Aortic smooth muscle cell (primary cell): ENCODE measurements at places on chromosomes 7 and 10. TPM values are rescaled to one million over a fixed set of nuclear protein-coding genes. Genes with fewer than 3 reads are reported as not detected.

Gene MMD2
- not detected in 2 replicates for total RNA-seq

Gene USP6NL
- total RNA-seq = 11.0 and 13.2 TPM in 2 replicates

Gene DEPP1
- total RNA-seq = 36.6 and 79.2 TPM in 2 replicates

Gene MRPS33
- 34.5 and 45.0 TPM in 2 replicates for total RNA-seq

Gene CCDC3
- 7.5 and 21.1 TPM in 2 replicates for total RNA-seq

Gene AASS
- total RNA-seq = 32.0 and 41.3 TPM in 2 replicates

Gene LIPN
- total RNA-seq = not detected in 2 replicates

Gene ATG9B
- 0.06 TPM in 1 of 2 replicates, not detected in the other for total RNA-seq

Gene SLC26A4
- total RNA-seq = 20.5 and 21.2 TPM in 2 replicates

Gene ABCB4
- 1.3 and 3.9 TPM in 2 replicates for total RNA-seq

Gene JAKMIP3
- 0.06 and 0.13 TPM in 2 replicates for total RNA-seq

Gene TDRD1
- 0.92 and 1.9 TPM in 2 replicates for total RNA-seq

Gene PON1
- total RNA-seq = not detected in 2 replicates

Gene SLC18A3
- not detected in 2 replicates for total RNA-seq

Gene MYO3A
- total RNA-seq = not detected in 2 replicates

Gene HTR5A
- not detected in 2 replicates for total RNA-seq

Gene RNF148
- total RNA-seq = 0.40 and 0.99 TPM in 2 replicates

Gene DNAJB6
- total RNA-seq = 83.3 and 84.7 TPM in 2 replicates

Gene KLF14
- not detected in 2 replicates for total RNA-seq

Gene COL17A1
- 1.3 and 1.4 TPM in 2 replicates for total RNA-seq

Gene MCM10
- 5.2 and 14.3 TPM in 2 replicates for total RNA-seq

Gene ICA1
- total RNA-seq = 1.7 and 2.2 TPM in 2 replicates

Gene PRKAR2B
- total RNA-seq = 1.6 and 3.8 TPM in 2 replicates

Gene ELN
- 55.2 and 219 TPM in 2 replicates for total RNA-seq

Gene HECW1
- under 0.01 and 0.40 TPM in 2 replicates for total RNA-seq

Gene ECHDC3
- 4.5 and 6.6 TPM in 2 replicates for total RNA-seq

Gene GSTO2
- total RNA-seq = 3.4 and 3.6 TPM in 2 replicates

Gene PALD1
- 11.5 and 11.6 TPM in 2 replicates for total RNA-seq

Gene CYP26C1
- 0.06 and 0.13 TPM in 2 replicates for total RNA-seq
